ENCODE measurements at places on chromosomes 3 and 15.

- peak; percentile 32 for ATAC-seq
Observed at GRCh38 chr15:74259821-74260607, 23.9 kb downstream of the CCDC33 start.

DNA sequence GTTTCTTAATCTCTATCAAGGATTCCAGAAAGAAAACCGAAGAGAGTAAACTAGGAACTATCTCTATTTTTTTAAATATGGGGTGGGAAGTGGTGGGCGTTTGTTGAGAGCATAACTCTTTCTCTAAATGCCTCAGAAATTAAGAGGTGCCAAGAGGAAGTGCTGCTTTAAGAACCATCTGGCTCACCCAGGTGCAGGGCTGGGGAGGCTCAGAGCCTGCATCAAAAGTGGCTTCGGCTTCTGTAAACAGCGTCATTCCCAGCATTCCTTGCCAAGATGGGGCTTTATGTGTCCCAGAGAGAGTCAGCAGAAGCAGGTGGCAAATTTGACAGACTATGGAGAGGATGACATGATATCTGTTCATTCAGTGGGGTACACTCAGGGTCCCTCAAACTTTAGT is 123.3 kb upstream of the BFSP2 start:
- no peak for ATAC-seq

DNA sequence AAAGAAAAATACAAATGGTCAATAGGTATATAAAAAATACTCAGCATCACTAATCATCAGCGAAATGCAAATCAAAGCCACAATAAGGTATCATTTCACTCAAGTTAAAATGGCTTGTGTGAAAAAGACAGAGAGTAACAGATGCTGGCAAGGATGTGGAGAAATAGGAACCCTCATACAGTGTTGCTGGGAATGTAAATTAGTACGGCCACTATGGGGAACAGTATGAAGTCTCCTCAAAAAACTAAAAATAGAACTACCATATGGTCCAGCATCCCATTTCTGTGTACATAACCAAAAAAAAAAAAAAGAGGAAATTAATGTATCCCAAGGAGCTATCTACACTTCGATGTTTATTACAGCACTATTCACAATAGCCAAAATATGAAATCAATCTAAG is 98.1 kb upstream of the TGFBR2 start:
- ATAC-seq: no peak

DNA sequence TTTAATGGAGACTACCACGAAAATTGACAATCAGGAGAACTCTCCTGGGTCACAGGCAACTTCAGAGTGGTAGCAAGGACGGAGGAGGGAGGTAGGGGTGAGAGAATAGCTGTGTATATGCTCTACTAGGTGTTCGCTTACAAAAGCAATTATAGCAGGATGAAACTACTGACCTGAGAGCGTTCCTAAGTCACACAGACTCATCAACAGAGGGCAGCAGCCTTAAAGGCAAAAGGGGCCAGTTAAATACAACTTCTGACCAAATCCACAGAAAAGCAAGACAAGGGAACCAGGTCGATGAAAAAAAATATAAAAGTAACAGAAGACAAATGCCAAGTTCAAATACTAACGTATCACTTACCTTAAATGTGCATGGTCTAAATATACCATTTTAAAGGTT is 894.6 kb downstream of the PLOD2 start:
- ATAC-seq: no peak

- ATAC-seq: no peak
Observed at GRCh38 chr3:11578169-11578568, 65.5 kb downstream of the VGLL4 start.

GRCh38 chr3:55330355-55330754 is 156.8 kb downstream of the WNT5A start:
- peak; percentile 81 for ATAC-seq

DNA sequence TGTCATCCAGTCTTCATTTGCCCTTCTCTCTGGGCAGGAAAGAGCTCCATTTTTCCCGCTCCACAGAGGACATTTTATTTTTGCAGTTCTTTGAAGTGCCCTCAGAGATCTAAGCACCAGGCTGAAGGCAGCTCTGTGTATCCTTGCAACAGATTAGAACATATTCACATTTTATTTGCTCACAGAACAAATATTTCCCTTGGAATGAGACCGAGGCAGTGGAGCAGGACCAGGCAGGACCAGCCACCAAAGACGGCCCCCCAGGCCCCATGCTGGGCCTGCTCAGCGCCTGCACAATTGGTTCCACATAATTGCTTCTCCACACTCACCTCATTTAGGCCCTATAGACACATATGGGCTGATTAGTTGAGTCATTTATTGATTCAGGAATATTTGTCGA is 15.7 kb upstream of the ETV5 start:
- peak; percentile 23 for ATAC-seq
